MG63 (cell line): ENCODE measurements at places on chromosomes 6 and 20. TPM values are rescaled to one million over a fixed set of nuclear protein-coding genes. Genes with fewer than 3 reads are reported as not detected.
A peak's percentile ranks its signal among the peaks of the same experiment; 100 is the strongest.

- no peak for DNase-seq
Observed at GRCh38 chr6:87702589-87702945, 534 bp upstream of the AKIRIN2 start.

DNA sequence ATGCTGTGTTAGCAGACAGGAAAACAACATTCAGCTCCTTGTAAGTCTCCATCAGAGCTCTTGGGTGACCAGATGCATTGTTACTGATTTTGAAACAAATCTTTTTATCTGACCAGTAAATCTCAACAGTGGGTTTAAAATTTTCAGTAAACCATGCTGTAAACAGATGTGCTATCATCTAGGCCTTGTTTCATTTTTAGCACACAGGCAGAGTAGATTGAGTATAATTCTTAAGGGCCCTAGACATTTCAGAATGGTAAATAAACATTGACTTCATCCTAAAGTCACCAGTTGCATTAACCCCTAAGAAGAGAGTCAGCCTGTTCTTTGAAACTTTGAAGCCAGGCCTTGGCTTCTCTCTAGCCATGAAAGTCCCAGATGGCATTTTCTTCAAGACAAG lies 237.2 kb upstream of the BMP2 start:
- no peak for DNase-seq

DNA sequence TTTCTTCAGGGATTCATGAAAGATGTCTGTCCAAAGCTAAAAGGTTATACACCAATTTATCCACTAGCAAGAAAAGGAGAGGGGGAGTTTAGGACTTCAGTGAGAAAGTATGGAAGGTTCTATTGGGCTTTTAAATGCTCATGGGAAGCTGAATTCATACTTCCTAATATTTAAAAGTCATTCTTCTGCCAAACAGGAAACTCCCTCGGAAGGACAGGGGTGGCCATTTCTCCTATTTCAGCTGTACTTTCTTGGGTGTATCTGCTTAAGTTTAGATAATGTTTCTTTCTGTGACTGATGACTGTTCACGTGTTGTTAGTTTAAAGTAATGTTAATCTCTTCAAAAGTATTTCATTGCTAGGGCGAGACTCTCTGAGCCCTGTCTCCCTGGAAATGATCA lies 80.5 kb upstream of the IFNGR1 start:
- no peak for DNase-seq

GRCh38 chr6:134908906-134909516 lies 40.9 kb downstream of the ALDH8A1 start:
- DNase-seq = peak; percentile 97

DNA sequence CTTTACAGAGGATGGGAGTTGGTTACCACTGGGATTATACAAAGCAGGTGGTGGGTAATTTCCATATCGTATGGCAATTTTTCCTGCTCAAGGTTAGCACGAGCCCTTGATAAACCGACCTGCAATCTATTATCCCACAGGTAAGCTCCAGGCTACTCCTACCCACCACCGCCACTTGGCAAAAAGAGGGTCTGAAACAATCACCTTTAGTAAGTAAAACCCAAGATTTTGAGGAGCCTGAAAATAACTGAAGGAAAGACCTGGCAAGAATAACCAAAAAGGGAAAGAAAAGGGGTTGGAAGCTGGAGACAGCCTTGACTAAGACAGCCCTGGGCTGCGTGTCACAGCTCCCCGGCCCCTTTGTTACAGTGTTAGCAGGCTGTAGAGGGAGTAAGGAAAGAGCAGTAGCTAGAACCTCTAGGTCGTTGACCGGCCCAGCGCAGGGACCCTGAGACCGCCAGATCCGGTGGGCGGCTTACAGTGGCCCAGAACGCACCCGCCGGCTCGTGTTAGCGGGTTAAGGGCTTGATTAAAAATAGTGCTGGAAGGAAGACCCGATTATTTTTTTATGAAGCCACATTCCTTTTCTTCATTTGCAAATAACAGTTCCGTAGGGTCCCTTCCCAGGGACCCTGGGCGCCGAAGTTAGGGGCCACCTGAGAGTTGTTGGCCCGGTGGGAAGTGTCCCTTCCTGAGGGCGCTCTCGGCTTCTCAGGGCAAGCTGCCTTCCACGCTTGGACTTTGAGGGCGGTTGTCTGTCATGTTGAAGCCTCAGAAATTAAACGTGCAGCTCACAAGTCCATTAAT lies 30.5 kb downstream of the TFAP2B start:
- no peak for DNase-seq

The SNX9 gene
- 44.2 and 51.4 TPM in 2 replicates for total RNA-seq

DNA sequence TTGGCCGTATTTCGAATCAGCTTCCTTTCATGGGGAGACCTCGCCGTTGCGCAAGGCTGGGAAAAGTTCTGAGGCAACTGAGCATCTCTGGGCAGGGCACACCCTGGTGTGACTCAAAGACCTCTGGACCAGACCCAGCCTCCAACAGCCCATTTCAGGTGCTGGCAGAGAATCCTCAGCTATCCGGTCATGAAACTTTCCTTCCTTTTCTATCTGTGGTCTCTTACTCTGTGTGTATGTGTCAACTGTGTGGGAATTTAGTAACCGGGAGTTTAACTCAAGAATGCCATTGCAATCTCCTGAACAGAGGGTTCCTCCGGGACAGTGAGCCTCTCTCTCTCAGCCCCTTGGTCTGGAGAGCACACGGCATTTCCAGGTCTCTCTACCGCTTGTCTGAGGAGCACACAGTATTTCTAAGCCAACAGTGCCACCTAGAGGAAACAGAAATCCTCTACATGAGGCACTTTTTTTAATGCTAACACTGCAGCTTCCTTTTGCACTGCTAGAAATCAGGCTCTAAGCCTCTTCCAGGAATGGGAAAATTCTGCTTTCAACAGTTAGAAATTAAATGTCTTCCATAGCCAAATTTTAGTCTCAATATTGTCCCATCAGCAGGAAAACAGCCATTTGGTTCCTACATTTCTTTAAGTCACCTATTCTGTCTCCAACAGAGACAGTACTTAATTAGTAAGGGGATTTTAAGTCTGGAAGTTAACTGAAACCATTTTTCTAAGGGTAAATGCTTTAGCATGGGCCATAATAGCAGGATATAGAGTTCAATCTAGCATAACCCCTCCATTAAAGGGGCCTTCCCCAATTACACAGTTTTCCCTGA lies 32.7 kb downstream of the PLN start:
- DNase-seq = peak; percentile 36

The PPP1R16B gene
- not detected in 2 replicates for total RNA-seq

The DOK5 gene
- total RNA-seq = 1.9 and 3.3 TPM in 2 replicates

- no peak for DNase-seq
Observed at GRCh38 chr20:11053310-11053709, 379.5 kb upstream of the JAG1 start.

The SLC12A5 gene
- total RNA-seq = 0.15 and 0.72 TPM in 2 replicates

The TFAP2A gene
- total RNA-seq = 9.5 and 14.8 TPM in 2 replicates

DNA sequence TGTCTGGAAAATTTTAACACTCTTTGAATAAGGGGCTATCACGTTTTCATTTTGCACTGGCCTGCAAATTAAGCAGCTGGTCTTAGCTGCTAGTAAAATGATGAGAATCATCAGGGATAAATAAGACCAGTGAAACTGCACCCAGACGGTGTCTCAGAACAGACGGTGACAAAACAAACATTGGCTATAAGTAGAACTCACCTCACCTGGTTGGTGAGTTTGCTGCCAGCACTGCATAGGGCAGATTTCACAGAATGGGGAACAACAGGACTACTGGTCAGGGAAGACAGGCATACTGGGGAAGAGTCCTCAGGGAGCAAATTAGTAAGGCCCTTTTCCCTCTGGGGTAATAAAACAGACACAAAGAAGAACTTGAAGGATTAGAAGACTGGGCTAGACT lies 175.9 kb upstream of the CITED2 start:
- DNase-seq = no peak

DNA sequence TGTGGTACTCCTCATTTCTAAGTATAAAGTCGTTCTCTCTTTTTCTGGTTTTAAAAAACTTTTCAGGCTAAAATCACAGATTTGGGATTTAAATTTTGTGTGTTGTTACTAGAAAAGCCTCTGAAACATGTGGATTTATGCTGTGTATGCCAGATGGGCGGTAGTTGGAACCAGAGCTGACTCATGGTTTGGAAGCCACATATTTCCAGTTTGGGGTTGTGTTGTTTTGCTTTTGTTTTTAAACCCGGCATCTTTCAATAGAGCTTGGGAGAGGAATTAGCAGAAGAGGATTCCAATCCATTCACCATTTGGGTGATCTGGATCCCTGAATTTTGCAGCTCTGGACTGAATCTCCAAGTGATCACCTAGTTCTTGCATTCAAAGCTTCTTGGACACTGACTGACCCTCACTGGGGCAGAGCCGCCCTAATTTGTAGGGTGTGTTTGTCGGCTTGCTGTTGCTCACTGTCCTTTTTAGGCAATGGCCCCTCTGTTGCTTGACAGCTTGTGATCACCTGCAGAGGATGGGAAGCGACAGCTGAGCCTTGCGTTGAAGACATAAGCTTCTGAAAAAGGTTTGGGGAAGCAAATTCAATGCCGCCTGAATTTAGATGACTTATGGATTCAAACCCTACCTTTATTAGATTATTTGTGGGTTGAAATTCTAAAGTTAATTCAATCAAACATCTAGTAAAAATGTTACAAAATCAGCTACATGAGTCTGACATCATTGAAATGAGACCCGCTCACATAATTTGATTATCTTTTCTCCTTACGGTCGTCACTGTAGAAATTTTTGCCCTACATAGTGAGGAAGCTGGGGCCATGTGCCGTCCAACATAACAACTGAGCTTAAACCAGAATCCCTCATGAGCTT lies 79.9 kb upstream of the CD83 start:
- DNase-seq = peak; percentile 74

- DNase-seq = no peak
Observed at GRCh38 chr20:58389968-58390658, 1.1 kb downstream of the VAPB start.

DNA sequence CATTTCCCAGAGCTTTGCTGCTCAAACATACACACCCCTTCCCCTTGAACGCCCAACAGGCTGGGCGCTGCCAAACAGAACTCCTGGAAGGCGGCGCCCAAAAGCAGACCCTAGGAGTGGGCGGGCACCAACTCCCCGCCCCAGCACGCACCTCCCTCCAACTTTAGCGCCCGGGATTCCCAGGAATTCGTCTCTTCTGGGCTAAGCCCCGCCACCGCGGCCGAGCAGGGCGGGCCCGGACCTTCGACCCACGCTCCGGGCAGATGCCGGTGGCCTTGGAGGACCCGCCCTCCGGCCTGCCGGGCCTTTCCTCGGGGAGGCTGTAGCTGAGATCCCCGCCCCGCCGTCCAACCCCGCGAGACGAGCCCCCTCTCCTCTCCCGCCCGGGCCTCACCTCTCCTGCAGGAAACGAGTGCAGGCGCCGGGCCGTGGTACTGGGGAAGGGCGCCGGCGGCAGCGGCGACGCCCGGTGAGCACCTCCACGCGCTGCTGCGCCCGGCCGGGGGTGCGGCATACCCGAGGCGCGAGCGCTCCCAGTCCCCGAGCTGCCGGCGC lies 659 bp downstream of the MCUR1 start:
- peak; percentile 89 for DNase-seq

- no peak for DNase-seq
Observed at GRCh38 chr6:5180636-5181035, 80.1 kb downstream of the LYRM4 start.

- no peak for DNase-seq
Observed at GRCh38 chr6:55277646-55278045, 49.6 kb upstream of the GFRAL start.

DNA sequence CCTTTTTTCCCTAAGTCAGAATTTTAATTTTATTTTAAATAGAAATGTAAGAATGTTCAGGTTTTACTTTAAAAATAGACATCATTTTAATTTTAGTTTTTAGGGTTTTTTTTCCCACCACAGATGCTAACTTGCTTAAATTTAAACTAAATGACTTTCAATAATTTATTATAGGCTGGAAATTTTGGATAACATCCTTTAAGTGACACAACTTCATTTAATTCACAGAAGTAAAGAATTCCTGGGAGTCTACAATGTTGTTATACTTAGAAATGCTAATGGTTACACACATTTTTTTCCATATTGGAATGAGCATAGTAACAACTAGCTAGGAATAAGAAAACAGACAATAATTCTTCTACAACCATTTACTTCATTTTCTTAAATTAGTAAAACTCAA lies 90.5 kb upstream of the PDE10A start:
- DNase-seq = no peak

GRCh38 chr6:16129623-16130401 lies 926 bp downstream of the MYLIP start:
- DNase-seq = peak; percentile 11

DNA sequence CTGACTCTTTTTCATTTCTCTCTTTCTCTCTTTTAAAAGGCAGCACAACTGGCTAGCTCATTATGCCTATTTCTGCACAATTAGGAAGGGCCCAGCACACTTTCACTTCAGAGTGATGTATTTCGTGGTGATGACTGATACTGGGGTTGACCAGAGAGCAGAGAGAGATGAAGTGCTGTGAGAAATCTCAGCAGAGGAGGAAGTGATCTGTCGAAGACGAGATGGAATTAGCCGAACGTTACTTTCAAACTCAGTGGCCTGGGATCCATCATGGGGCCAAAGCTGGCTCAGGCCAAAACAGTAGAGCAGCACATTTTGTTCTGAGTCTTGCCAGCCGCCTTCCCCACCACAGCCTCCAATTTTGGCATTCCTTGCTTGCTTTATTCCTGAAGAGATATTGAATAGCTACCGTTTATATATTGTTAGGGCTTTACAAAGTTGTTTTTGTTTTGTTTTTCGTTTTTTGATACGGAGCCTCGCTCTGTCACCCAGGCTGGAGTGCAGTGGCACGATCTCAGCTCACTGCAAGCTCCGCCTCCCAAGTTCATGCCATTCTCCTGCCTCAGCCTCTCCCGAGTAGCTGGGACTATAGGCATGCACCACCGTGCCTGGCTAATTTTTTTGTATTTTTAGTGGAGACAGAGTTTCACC lies 213.2 kb upstream of the ECI2 start:
- DNase-seq = no peak

The CYP24A1 gene
- total RNA-seq = not detected in 2 replicates

DNA sequence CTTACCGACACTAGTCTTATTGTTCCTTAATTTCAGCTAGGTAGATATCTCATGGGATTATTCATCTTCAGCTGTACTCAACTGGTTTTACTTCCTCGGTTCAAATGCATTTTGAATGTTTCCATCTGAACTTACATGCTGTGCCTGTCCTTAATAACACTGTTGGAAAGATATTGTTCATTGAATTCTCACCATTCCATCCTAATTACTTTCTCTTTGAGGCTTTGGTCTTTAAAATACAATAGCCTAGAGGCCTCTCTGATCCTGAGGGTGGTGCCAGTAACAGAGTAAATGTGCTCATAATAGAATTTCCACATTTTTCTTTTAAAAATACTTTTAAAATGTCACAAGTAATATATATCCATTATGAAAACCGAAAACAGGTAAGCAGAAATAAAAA lies 54.0 kb downstream of the IL20RA start:
- DNase-seq = no peak

DNA sequence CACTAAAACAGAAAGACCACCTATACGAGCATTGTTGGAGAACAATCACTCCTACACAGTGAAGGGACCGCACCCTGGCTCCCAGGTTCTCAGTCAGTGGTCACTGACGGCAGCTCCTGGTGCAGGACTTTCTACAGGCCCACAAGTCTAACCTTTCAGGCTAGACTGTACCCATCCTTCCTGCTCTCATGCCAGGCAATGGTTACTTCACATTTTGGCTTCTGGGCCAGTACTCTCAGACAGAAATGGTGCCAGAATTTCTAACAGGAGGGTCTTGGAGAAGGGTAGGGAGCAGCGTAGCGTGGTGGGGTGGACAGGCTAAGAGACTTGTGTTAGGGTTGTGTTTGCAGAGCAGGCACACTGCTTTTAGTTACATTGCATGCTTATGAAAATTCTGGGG lies 12.1 kb downstream of the TOMM34 start:
- no peak for DNase-seq
